GM12878 (cell line): ENCODE measurements at places on chromosomes 5 and 9. TPM values are rescaled to one million over a fixed set of nuclear protein-coding genes. Genes with fewer than 3 reads are reported as not detected.

GRCh38 chr9:127212453-127212852 is 52.1 kb upstream of the GARNL3 start:
- DNase-seq: no peak

DNA sequence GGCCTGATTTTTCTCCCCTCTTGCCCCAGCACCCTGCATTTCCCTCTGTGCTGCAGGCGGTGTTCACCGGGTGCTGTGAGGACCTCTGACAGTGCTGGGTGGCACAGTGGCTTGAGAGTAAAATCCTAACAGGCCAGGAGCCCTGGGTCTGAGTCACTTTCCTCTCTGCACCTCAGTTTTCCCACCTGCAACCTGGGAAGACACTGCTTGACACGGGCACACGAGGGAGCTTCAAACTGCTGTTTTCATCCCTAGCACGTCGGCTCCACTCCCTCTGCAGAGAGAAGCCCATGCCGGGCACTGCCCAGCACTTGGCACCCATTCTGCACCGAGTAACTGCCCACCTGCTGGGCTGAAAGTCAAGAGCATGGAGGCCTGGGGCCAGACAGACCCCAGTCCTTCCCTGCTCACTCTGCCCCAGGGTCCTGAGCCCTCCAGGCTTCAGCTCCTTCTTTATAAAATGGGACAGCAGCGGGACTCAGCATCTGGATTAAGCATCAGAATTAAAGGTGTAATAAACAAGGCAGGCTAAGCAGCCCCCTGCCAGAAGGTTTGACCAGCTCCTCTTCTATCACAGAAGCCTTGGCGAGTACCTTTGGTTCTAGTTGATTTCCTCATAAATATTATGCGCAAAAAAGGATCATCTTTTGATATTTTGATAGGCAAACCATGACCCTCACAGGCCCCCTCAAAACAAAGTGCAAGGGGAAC is 5.2 kb downstream of the GFI1B start:
- no peak for DNase-seq

DNA sequence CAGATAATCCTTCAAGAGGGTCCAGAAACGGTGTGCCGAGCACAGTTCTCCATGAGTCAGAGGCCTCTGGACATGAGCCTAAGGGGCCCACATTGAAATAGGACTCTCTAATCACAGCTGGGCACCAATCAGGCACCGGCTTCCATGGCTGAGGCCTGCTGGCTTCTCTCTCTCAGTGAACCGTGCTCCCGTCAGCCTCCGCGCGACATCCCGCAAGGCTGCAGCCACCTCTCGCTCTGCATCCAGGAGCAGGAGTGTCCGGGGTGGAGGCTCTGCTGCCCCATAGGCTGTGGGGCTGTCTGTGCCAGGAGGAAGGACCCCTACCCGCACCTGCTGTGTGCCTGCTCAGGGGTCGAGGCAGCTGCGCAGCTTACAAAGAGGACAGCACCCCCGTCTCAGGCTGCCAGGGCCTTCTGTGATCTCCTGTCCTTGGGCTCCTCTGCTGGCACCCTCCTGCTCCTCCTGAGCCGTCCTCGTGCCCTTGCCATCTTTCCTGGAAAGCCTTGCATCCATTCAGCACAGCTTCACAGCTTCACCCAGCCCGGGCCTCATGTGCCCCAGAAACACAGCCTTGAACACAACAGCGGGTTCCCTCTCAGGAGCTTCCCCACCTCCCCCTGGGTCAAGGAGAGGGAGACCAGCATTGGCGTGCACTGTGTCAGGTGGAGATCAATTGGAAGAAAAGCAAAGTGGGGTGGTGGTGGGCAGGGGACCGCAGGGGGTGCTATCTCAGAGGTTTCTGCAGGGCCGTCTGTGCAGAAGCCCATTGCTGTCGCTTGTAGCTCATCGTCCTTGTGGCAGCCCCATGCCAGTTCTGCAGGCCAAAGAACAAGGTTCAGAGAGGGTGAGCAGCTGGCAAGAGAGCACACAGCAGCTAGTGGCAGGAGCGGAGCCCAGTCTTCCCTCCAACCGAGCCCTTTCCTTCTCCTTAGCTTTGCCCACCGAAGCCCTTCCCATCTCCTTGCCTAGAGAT is 22.8 kb upstream of the FCN1 start:
- DNase-seq: no peak

- no peak for DNase-seq
Measured at GRCh38 chr5:1270933-1271914, 23.6 kb downstream of the TERT start.

DNA sequence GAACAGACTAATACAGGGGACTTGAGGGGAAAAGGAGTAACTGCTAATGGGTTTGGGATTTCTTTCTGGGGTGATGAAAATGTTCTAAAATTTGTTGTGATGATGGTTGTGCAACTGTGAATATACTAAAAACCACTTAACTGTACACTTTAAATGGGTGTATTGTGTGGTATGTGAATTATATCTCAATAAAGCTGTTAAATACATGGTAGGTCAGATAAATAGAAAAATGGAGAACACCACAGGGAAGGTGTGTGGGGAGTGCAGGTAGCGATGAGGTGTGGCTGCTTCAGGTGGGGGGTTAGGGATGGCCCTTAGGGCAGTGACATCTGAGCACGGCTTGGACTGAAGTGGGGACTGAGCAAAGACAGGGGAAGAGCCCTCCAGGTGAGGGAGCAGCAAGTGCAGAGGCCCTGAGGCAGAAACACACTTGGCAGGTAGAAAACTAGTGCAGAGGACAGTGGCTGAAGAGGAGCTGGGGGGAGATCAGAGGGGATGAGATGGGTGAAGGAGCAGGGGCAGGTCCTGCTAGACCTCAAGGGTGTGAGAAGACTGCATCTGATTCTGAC is 20.9 kb downstream of the EEIG1 start:
- no peak for DNase-seq

The IL9 gene
- not detected in 2 replicates for polyA plus RNA-seq
